ENCODE measurements at places on chromosomes 1 and 21. TPM values are rescaled to one million over a fixed set of nuclear protein-coding genes. Genes with fewer than 3 reads are reported as not detected.
A peak's percentile ranks its signal among the peaks of the same experiment; 100 is the strongest.

DNA sequence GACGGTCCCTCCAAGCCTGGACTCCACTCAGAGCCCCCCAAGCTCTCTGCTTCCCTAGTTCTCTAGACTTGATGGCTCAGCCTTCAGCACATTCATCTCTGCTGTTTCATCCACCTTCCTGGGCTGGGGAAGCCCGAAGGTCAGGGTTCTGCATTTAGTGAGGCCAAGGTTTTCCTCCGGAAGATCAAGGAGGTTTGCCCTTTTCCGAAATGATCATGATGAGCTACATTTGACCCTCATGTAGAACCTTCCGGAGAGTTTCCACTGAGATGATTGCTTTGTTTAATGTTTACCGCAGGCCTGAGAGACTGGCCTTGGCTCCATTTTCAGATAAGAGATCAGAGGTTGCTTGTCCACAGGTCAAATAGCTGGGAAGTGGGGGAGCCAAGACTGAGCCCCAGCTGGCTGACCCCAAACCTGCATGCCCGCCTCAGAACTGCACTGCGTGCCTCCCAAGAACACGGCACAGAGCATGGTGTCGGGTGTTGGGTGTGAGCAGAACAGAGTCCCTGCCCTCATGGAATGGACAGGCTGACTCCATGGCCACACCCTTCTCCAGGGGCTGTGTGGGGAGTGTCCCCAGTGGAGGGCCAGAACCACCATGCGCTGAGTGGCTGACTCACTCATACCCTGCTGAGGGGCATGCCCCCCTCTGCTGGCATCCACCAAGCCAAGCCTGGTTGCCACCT lies 200.8 kb upstream of the TMEM51 start:
- no peak for DNase-seq

DNA sequence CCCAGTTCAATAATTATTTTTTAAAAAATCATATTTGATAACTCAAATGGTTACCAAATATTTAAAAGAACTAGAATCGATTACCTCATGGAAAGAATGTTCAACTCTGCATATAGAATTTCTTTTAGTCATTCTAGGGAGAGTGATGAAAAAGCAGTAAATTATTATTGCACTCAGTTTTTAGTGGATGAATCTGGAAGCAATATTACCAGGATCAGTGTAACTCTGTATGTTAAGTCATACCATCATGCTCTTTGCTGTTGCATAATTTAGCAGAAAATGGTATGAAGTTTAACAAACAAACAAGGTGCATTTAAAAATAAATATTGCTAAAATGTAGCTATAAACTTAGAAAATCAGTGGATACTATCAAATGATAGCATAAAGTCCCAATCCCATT lies 46.1 kb upstream of the ARHGAP29 start:
- DNase-seq, result no peak

DNA sequence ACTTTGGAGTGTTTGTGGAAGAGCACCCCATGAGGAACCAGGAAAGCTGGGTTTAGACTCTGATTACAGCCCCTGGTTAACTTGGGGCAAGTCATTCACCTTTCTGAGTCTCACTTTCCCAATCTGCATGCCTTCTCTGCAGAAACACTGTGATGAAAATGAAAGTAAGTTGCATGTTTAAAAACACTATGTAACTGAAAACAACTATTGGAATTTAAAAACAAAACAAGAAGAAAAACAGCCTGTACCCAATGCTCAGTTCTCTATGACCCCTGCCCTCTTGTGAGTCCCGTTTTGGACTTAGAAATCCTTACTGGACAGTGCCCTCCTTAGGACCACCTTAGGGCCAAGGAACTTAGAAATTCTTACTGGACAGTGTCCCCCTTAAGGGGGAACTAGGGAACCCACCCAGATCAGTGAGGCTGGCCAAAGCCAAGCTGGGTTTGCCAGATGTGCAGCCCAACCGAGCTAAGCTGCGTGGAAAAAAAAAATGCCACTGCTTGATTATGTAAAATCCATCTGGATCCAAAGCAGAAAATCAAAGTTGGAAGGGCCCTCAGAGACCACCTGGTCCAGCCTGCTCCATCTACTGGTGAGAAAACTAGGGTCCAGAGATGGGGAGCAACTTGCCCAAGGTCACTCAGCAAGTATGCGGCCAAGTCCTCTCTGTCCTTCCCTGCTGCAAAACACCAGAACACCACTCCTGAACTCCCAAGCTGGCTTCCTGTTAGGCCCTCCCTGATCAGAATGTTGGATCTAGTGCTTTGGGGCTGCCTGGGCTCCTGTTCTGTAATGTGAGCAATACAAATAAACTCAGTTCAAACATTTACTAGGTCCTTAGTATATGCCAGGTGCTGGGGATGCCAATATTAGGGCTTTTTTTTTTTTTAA lies 77.7 kb downstream of the MRPL37 start:
- DNase-seq, result peak; percentile 60

- DNase-seq, result no peak
Measured at GRCh38 chr1:178238722-178239510, 145.0 kb downstream of the RASAL2 start.

- no peak for DNase-seq
Measured at GRCh38 chr1:30597711-30598110, 125.7 kb downstream of the MATN1 start.

GRCh38 chr1:27053977-27054753 lies 41.5 kb upstream of the TENT5B start:
- no peak for DNase-seq

GRCh38 chr1:14910984-14911721 lies 242.4 kb upstream of the TMEM51 start:
- DNase-seq, result no peak

- DNase-seq, result no peak
Measured at GRCh38 chr21:33880626-33881025, 35.0 kb downstream of the ATP5PO start.

DNA sequence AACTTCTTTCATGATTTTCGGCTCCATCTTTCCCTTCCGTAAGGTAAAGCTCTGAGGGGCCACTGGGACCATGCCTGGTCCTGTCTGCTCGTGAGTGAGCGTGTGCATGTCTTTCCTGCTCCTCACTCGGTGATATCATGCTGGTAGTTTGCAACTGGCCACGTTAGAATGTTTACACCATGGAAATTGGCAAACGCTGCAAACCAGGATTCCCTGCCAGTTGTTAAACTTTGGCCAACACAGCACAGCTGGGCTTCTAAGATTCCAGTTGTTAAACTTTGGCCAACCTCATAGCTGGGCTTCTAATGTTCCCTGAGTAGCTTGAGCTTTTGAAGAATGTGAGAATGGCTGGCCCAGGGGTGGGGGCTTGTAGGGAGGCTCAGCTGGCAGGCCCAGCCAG lies 68.0 kb upstream of the ACTL8 start:
- no peak for DNase-seq

DNA sequence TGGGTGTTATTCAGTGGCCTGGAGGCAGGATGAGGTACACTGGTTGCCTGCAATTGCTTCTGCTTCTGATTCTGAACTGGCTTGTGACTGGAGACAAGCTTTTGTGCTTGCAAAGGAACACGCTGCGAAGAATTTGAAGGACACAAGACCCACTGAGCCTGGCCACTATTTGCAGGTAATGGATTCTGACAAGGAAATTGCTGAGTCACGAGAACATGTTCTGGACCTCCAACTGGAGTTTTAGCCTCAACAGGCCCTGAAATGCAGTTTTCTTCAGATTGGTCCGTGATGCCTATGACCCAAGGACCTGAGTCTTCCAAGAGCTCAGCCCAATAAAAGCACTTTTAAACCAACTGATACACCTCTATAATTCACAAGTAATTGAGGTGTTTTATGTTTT lies 4.6 kb downstream of the RAB3GAP2 start:
- DNase-seq, result no peak

DNA sequence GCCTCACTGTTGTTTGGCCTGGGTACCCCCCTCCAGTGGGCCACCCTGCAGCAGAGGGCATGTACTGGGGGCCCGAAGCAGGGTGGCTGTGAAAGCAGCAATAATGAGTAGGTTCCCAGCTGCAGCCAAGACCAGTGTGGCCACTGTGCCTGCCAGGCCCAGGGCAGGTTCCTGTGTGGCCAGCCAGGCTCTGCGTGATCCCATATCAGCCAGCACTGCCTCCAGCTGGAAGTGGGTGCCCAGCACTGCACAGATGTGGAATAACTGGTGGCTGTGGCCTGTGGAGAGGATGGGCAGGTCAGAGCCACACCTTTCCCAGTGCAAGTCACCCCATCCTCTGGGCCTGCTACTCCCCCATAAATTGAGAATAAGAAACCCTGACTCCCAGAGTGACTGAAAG lies 2.1 kb downstream of the BGLAP start:
- DNase-seq, result no peak

- peak; percentile 51 for DNase-seq
Measured at GRCh38 chr1:153540394-153541361, at the start of gene S100A5. S100A5 (minus strand) TSS chr1:153540934; CDS start chr1:153540191, 743 bp downstream.

ATAD3C gene
- polyA plus RNA-seq, result 0.25 TPM
